C1 segment of cervical spinal cord (tissue), 14 donors: ENCODE measurements at places on chromosomes 2 and 18.
A peak's percentile ranks its signal among the peaks of the same experiment; 100 is the strongest.

DNA sequence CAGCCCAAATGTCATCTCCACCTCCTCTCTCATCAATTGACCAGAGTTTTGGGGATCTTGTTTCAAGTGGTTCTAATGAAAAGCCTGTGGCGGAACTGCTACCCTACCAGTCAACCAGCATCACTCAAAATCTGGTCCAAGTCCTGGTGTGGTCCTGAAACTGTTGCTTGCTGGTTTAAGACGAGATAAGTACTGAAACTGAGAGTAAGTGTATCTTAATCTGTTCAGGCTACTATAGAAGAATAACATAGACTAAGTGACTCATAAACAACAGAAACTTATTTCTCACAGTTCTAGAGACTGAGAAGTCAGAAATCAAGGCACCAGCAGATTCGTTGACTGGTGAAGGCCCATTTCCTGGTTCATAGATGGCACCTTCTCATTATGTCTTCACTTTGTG, 879 bp upstream of the GALNT5 start:
- no peak for DNase-seq

DNA sequence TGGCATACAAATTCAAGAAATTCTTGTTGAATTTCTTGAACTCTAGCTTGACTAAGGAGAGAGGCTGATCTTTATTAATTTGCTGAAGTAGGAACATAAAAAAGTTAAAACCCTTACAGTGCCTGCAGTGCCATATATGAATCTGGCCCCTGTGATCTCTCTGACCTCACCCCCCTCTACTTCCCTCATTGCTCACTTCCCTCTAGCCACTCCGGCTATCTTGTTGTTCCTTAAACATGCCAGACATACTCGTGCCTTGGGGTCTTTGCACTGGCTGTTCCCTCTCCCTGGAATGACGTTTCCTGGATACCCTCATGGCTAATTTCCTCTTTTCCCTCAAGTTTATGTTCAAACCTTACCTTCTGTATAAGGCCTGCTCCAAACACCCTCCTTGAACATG, 246.3 kb upstream of the SIX2 start:
- DNase-seq = no peak

DNA sequence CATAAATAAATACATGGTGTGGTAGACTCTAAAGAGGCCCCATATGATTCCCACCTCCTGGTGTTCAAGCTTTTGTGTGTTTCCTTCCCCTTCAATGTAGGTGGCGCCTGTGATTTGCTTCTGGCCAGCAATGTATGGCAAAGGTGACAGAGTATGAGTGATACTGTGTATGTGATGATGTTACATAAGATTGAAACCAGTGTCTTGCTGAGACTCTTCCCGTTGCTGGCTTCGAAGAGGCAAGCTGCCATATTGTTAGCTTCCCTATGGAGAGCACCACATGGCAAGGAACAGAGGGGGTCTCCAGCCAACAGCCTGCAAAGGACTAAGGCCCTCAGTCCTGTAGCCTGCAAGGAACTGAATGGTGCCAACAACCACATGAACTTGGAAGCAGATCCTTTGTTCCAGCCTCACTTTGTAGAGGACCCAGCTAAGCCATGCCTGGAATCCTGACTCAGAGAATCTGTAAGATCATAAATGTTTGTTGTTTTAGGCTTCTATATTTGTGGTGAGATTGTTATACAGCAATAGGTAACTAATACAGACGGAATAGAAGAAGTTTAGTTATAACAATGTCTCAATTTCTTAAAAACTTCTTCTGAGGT, 1.7 kb upstream of the SMAD4 start:
- DNase-seq = peak; percentile 95

DNA sequence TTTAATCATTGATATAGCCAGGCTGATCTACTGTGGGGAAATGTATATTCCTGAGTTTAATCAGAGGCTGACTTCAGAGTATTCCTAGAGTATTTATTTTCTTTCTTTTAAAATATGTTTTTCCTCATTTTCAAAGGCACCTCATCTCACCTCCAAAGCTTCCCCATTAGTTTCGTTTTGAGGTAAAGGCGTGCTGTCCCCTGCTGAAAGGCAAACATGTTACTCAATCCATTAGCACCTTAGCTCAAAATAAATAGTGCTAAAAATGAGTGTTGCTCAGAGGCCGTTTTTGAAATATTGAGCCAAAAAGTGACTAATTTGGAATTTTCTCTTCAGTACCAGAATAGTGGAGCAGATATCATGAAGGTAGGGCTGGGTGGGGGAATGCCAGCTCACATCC, 386.2 kb downstream of the SOX11 start:
- no peak for DNase-seq

DNA sequence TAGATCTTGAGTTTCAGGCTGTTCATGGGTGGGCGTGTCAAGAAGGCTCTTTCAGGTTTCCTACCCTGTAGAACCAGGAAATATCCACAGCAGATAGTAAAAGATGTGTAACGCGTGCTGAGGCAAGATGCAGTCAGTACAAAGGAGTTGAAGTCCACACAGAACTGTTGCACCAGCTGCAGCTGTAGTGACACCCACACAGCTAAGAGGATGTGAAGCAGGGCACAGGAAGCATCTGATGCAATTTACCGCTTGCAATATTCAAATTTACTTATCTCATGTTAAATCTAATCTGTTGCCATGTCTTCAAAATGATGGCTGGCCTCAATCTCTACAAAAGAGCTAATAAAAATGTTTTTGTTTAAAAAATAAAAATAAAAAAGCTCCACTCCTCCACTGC, 132.8 kb downstream of the ARHGAP15 start:
- DNase-seq = no peak

GRCh38 chr2:240360645-240361475, 74.6 kb upstream of the GPC1 start:
- DNase-seq = no peak

- no peak for DNase-seq
Measured at GRCh38 chr2:160294339-160294803, 94.3 kb upstream of the ITGB6 start.

GRCh38 chr2:105391058-105391627, 7.7 kb downstream of the FHL2 start:
- DNase-seq = no peak

DNA sequence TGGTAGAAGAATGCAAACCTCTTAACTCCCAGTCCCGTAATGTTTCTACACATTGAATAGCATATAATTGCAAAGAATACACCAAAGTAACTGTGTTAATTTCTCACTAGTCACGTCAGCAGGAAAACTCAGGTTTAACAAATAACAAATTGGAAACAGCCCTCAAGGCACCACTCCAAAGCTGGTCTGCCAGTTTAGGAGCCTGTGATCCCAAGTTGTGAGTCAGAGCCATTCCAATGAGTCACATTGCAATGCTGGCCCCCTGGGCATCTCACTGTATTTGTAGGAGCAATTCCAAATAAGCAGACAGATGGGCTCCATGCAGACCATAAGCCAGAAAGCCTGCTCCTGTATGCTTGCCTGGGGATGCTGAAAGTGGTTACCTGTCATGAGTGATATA, 143.2 kb upstream of the SETBP1 start:
- DNase-seq = no peak

GRCh38 chr2:120829633-120830025, 94.0 kb downstream of the GLI2 start:
- no peak for DNase-seq

- no peak for DNase-seq
Measured at GRCh38 chr2:189360861-189361260, 80.4 kb upstream of the WDR75 start.

GRCh38 chr2:235230821-235231601, 262.8 kb upstream of the AGAP1 start:
- no peak for DNase-seq

DNA sequence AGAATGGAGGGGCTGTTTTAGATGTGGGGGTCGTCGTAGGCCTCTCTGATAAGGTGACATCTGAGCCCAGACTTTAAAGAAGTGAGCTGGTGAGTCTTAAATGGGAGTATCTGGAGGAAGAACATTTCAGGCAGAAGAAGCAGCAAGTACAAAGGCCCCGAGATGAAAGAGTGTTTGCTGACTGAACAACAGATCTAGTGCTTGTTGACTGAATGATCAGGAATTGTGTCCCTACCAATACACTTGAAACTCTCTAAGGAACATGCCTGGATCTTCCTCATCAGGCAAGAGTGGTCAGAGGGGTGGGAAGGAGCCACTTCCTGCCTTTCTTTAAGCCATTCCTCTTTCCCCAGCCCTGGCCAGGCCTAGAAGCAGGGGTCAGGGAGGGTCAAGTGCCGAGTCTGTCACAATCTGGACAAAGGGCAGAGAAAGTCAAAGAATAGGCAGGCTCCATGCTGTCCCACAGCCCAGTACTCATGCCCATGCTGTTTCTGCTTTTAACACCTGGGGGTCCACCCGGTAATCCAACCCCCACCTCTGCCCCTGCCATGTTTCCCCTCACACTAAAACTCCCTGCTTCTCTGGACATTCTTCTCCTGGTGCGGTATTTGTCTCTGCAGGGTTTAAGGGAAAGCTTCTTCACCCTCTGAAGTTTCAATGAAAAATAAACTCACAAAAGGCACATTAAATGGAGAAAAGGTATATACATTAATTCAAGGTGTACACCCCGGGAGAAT, 3.0 kb upstream of the TMEM37 start:
- no peak for DNase-seq

- no peak for DNase-seq
Measured at GRCh38 chr2:39515897-39516346, 78.8 kb upstream of the MAP4K3 start.

GRCh38 chr2:55888936-55889335, 34.6 kb downstream of the EFEMP1 start:
- no peak for DNase-seq

- no peak for DNase-seq
Measured at GRCh38 chr2:60475123-60475830, 78.2 kb downstream of the BCL11A start.

- DNase-seq = no peak
Measured at GRCh38 chr18:7155887-7156286, 38.3 kb upstream of the LAMA1 start.
